ENCODE measurements at places on chromosomes 2 and 18.

- no peak for DNase-seq
These were observed 843.6 kb downstream of the TRIB2 start for GRCh38 chr2:13560322-13560721.

DNA sequence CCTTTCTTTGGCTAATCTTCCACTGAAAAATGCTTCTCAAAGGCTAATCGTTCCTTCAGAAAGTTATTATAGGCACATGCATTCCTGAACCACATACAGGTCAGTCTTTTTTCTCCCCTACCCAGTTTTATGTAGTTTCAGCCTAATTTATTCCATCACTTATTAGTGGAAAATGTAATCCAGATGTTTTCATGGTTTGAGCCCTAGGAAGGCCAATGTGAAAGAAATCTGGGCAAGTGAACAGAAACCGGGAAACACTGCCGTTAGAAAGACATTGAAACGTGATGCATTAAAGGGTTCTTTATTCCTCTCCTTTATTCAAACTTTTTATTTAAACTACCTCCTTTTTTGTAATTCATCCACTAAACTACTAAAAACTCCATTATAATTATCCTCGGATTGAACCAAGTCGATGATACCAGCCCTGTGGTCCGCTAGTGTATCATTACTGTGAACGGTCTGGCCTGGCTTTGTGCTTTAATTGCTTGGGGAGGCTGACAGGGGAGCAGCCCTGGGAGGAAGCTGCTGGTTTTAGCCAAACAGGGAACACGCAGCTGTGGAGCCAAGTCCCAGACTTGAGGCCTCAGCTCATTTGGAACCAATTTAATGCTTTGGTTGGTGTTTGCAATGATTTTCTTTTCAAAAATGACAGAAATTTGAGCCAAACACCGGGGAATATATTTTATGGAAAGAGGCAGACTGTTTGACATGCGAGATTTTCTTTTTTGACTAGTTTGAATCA is 149.2 kb downstream of the ARHGAP28 start:
- DNase-seq: no peak

GRCh38 chr2:10160203-10160955 is 37.8 kb downstream of the RRM2 start:
- DNase-seq: no peak

GRCh38 chr2:68798569-68798968 is 64.0 kb downstream of the ARHGAP25 start:
- DNase-seq: no peak

DNA sequence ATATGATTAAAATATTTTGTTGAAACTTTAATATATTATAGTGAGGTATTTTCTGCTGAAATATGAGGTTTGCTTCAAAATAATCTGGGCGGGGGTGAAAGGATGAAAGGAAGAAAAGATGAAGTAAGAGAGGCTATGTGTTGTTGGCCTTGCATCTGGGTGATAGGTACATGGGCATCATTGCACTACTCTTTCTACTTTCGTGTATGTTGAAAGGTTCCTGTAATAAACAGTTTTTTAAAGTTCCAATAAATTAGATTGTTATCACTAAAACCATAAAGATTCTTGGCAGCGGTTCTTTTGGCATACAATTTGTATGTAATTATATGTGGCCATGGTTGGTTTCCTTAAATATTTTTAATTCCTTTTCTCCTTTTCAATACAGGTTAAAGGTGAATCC is 23.6 kb upstream of the MSH2 start:
- no peak for DNase-seq

DNA sequence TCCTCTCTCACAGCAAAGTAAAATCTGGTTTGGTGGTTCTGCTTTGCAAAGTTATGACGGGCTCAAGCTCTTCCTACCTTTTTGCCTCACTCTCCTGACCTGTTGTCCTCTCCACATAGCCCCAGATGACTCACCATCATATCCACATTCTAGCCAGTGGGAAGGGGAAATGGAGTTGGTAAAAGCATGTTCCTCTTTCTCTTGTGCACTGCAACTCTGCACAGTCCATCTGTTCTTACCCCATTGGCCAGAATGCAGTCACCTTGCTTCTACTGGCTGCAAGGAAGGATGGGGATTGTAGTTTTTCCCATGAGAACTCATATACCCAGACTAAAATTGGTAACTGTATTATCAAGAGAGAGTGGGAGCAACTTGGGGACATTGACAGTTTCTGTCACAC is 50.4 kb upstream of the SMIM21 start:
- no peak for DNase-seq

- no peak for DNase-seq
These were observed 759.1 kb downstream of the TSN start for GRCh38 chr2:122514451-122514996.

GRCh38 chr2:225472161-225472560 is 72.7 kb downstream of the NYAP2 start:
- DNase-seq: no peak

GRCh38 chr2:74371421-74371820 is 8.7 kb downstream of the DCTN1 start:
- DNase-seq: no peak

DNA sequence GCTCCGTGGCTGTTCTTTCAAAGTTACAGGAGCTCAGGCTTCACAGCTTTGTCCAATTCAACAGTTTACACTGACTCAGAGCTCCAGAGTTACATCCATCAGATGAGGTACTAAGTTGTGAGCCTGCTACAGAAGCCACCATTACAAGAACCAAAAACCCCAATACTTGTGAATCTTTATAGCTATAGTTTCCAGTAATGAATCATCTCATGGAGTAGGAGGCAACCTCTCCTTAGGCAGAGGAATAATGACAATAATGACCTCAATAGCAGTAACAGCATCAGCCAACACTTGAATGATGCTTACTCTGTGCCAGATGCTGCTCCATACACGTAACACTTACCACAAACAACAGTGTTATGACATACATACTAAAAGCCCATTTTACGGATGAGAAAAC is 3.6 kb downstream of the ZC3H8 start:
- DNase-seq: no peak

- no peak for DNase-seq
These were observed 322.1 kb upstream of the CHAC2 start for GRCh38 chr2:53445383-53446070.

DNA sequence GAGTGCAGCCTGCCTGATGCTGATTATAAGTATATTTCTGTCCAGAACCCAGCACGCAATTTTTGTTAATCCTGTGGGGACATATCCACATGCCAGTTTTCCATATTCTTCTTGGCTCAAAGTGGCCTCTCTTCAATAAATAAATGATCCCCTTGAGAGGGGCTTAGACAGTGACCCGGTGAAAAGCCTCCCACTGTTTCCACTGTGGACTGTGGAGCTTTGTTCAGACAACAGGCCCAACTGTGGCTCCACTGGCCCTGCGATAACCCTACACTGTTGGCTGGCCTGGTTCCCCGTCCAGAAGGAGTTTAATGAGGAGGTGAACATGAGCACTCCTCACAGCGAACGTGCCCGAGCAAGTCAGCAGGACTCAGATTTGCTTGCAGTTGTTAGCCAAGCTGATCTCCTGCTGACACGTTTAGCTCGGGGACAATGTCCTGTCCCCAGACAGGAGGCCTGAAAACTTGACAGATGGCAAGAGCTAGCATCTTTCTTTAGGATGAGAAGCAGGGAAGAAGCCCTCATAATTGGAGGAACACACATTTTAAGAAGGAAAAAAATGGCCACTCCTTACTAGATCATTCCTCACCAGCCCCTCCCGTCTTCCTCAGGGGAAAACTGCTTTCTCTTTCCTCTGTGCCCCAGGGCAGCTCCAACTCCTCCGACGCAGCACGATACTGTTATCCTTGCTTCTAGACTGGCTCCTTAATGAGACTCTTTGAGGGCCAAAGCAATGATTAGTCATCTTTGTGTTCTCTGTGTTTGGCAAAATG is 20.0 kb upstream of the MTCL1 start:
- DNase-seq: no peak

DNA sequence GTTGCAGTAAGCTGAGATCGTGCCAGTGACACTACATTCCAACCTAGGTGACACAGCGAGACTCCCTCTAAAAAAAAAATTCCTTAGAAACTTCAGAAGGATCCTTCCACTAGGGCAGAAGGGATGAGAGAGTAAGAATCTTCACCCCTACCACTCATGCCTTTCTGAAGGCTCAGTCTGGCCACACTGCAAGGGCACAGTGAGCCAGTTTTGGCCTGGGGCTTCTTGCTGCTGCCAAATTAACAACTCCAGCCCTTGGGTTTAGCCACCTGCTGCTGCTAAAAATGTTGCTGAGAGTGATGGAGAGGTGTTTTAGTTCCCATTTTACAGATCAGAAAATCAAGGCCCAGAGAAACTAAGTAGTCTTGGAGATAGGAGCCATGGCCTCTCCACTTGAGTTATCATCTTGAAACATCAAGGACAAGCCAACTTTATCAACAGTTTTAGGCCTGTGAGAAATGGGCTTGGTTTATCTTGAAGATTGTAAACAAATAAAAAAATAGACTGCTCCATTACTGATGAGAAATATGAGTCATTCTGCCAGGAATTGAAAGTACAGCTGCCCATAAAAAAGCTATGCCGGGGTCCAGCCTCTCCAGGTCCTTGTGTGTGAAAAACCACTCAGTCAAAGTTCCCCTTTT is 31.9 kb upstream of the CASP8 start:
- DNase-seq: no peak

GRCh38 chr2:54629914-54630857 is 93.3 kb upstream of the EML6 start:
- DNase-seq: no peak
